ENCODE measurements at places on chromosomes 13 and 19.
A peak's percentile ranks its signal among the peaks of the same experiment; 100 is the strongest.

DNA sequence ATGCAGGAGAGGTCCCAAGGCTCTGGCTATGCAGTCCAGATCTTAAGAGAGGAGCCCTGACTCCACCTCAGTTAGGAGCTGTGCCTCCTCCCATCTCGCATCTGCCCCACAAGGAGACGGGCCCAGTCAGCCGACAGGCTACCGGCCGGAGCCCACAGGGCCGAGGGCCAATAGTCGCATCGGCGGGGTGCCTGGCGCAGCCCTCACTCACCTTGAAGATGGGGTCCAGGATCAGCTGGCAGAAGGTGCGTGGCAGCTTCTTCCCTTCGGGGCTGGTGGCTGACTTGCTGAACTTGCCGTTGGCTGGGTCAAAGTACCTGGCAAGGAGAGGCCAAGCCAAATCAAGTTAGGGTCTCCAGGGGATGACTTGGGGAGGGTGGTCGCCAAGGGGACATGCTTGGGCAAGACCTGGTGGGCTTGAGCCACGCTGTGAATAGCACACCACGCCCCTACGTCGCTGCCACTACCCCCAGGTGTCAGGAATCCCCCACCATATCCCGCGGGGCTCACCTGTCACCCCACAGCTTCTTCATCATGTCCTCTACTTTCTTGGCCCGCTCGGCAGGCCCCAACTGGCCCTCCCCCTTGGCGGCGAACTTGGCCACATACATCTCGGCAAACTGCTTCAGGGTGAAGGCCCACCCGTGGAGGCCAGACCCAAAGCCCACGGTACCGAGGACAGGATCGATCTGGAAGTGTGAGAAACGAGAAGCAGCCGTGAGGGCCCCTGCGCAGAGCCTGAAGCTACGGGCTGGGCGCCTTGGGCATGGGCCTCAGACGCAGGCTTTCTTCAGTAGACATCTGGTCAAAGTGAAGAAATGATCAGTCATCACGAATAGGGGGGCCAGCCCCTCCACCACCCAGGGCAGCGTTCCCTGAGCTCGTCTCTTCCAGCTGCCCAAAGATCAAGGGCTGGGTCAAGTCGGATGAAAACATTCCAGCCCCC is 3.3 kb downstream of the EEF2 start:
- peak; percentile 8 for DNase-seq

DNA sequence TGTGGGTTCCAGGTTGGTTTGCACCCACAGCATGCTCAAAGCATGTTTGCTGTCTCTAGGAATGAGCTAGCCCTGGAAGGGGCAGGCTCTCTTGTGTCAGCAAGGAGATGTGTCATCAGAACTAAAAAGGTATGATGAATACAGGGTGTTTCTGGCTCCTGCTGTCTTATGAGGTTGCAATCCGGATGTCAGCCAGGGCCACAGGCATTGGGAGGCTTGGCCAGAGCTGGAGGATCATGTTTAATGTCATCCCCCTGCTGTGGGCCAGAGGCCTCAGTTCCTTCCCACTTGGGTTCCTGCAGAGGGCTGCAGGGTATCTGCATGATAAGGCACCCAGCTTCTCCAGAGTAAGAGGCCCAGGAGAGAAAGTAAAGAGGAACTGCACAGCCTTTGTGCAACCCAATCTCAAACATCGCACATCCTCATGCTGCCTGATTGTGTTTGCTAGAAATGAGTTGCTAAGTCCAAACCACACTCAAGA is 193.6 kb downstream of the COL4A1 start:
- DNase-seq = no peak

DNA sequence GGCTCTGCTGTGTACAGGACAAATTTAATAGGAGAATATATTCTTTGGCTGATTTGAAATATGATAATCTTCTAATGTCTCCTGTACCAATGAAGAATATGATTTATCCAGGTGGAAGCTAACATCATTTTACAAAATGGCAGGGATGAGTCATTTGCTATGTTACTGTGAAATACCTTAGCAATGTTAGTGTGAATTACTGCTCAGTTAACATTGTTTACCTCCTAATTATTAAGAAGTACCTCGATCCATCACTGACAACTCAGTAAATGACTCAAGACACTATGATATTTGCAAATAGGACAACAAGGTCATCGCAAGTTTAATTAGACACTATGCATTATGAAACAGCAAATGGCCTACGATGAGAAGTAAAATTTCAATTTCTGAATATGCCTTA is 309.1 kb upstream of the EDNRB start:
- DNase-seq = no peak

GRCh38 chr13:37526710-37527473 is 71.7 kb downstream of the POSTN start:
- no peak for DNase-seq

DNA sequence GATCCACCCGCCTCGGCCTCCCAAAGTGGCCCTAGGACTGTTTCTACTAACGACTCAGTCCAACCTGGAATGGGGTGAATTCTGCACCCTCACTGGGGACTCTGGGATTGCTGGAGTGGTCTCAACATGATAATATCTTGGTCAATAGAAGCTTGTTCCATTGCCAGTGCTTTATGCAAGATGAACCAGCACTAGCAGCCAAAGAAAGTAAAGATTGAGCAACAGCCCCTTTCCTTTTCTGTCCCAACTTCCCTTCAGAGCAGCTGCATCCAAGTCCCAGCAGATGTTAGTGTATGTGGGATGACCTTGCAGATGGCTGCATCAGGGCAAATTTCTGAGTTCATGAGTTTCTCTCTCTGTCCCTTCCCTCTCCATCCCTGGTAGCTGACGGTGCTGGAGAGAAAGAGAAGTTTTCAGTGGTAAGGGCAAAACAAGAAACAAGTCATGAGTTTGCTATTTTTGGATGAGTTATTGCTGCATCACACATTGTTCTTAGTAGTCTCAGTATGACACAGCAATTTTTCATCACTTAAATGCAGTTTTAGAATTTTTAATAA is 183.6 kb upstream of the EDNRB start:
- no peak for DNase-seq

- DNase-seq = no peak
Observed at GRCh38 chr19:45173816-45174215, 4.2 kb downstream of the TRAPPC6A start.

DNA sequence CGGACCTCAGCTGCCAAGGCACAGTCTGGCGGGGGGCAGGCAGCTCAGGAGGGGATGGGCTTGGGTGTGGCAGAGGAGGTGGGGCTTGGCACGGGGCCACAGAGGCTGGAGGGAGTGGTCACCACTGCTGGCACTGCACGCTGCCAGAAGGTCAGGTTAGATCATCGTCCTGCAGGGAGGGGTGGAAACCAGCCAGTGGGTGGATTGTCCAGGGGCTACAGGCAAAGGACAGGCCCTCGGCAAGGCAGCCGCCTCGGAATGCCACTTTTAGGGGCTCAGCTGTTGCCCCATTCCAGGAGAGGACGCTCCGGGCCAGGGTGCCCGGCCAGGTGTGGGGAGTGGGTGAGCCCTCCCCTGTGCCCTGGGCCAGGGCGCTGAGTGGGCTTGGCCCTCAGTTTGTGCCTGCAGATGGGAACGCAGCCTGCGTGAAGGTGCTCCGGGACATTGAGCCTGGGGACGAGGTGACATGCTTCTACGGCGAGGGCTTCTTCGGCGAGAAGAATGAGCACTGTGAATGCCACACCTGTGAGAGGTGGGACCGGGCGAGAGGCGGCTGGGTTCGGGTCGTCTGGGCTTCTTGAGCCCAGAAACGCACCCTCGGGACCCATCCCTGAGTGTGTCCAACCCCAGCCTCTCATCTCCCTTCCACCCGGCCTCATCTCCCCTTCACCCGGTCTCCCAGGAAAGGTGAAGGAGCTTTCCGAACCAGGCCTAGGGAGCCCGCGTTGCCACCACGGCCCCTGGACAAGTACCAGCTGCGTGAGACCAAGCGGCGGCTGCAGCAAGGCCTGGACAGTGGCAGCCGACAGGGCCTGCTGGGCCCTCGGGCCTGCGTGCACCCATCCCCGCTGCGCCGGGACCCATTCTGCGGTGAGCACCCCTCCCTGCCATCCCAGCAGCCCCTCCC is 6.4 kb downstream of the KMT5C start:
- no peak for DNase-seq

- DNase-seq = no peak
Observed at GRCh38 chr13:74036373-74036772, 97.8 kb downstream of the KLF12 start.

GRCh38 chr13:90420683-90421082 is 926.8 kb upstream of the MIR17HG start:
- no peak for DNase-seq

- no peak for DNase-seq
Observed at GRCh38 chr13:80251403-80251802, 89.5 kb downstream of the SPRY2 start.

DNA sequence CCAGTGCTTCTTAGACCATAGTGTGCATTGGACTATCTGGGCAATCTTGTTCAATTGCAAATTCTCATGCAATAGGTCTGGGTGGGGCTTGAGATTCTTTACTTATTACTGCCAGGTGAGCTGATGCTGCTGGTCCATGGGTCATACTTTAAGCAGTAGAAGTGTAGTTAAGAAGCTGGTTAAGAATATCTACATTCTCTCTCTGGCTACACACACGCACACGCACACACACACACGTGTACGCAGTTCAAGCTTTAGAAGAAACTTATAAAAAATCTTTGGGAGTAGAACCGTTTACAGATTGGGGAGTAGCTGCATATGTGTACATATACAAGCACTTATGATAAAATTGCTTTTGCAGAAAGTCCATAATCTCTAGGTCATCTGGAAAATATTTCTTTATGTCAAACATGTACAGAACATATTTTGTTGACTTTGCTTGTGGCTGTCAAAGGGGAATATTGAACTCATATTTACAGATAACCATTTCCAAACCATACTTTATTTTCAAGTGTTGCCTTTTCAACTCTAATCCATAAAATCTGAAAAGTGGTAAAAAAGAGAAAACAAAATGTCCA is 99.7 kb downstream of the GPC6 start:
- DNase-seq = no peak

DNA sequence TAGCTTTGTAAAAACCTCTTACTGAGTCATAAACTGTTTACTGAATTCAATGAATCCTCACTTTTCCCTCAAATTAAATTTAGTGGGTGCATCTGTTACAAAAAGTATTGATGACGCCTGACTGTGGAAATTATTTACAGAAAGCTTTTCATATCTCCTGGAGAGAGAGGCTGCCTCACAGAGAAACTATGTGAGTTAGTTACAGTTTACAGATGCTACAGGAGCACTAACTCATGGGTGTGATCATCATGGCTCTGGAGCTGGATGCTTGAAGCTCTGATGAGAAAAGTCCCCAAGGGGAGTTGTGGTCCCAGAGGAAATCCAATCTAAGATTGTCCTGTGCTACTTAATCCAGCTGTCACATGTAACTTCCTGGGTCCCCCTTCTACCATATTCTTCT is 590.8 kb downstream of the LMO7 start:
- no peak for DNase-seq

DNA sequence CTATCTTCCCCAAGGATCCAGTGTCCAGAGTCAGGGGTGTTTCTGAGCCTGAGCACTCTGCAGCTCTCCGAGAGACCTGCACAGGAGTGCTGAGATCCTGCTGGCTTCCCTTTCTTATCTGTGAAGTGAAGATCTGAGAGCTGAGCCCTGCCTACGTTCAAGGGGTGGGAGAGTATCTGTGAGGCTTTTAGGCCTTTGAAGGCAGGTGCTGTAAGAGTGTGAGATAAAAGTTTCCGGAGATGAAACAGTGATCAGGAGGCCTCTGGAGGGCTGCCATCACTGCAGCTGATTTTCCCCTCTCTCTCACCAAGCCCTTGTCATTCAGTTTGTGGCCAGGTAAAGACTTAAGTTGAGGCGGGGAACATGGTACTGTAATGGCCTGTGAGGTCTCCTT is 83.1 kb downstream of the AKAP11 start:
- DNase-seq = no peak

DNA sequence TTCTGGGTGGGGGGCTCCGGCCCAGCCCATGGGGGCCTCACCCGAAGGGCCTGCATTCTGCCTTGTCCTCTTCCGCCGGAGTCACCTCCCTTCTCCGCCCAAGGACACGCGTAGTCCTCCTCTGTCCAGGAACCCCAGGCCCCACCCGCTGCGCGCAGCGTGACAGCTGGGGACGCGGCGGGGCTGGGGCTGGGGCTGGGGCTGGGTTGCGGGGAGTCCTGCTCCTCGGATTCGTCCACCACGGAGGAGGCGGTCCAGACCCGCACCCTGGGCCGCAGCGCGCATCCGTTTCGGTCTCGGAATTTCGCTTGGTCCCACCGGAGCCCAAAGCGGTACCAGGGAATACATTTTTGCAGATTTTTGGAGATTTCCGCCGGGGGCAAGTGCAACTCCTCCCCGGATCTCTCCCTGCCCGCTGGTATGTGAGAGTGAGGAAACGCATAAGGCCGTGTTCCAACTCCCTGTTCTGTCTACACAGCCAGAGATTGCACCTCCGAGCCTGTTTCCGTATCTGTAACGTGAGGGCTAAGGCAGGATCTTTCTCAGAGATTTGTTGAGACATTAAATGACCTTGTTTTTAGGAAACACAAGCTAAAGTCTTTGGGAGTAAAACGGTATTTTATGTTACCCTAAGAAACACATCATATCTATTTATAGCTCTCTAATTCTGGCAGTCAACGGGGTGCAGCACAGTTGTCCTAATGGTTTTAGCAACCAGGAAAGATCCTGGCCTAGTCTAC is at the start of gene COX7A1:
COX7A1 (minus strand) TSS at position 96 of the 740 bp plus-strand sequence; CDS start at position 56, 40 bp downstream.
- DNase-seq = no peak

- no peak for DNase-seq
Observed at GRCh38 chr13:27199211-27199610, 27.6 kb upstream of the USP12 start.

DNA sequence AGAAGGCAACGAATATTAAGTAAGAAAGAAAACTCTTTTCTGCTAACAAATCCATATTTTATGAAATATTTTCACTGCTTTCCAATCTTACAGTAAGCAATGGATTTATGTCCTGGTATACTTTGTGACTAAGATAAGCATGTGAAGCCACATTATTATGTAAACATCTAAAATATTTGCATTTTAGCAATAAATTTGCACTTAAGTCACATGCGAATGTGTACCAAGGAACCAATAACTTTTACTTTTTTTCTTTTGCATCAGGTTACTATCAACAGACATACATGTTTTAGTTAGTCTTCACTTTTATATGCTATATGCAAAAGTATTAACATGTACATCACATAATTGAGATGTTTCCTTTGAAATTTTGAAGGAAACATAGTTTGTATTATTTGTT is 536.7 kb downstream of the SLITRK6 start:
- DNase-seq = no peak

- peak; percentile 43 for DNase-seq
Observed at GRCh38 chr13:31909864-31910551, 121.6 kb upstream of the FRY start.

DNA sequence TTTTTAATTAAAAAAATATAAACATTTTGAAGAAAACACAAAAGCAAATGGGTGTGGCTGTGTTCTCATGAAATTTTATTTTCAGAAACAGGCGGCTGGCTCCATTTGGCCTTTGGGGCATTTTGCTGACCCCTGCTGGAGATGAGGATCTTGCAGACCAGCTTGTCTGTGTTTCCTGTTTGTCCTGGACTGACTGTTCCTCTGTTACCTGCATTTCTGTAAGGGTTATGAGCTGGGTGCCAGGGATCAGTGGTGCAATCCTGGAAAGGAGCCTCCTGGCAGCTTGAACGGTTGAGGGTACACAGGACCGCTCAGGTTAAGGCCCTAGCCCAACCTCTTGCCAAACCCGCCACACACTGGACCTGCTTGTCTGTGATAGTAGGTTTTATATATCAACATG is 49.9 kb downstream of the ZNF787 start:
- DNase-seq = peak; percentile 43

All from D341Med (cell line).